ENCODE measurements at places on chromosomes 1 and 21.

GRCh38 chr1:198909973-198910372 is 271.1 kb downstream of the PTPRC start:
- no peak overlapping the region for H3K4me3 ChIP-seq
- no peak overlapping the region for H3K27ac ChIP-seq
- H3K27me3 ChIP-seq: no peaks in the 10 kb centered on the region
- DNase-seq: no peak
- no peaks in the 10 kb centered on the region for H3K4me1 ChIP-seq
- H3K36me3 ChIP-seq: no peaks in the 10 kb centered on the region

GRCh38 chr1:30325085-30325935 is 398.1 kb downstream of the MATN1 start:
- H3K27me3 ChIP-seq: peaks cover 96% of the 10 kb centered on the region
- no peak overlapping the region for H3K4me3 ChIP-seq
- no peaks in the 10 kb centered on the region for H3K36me3 ChIP-seq

DNA sequence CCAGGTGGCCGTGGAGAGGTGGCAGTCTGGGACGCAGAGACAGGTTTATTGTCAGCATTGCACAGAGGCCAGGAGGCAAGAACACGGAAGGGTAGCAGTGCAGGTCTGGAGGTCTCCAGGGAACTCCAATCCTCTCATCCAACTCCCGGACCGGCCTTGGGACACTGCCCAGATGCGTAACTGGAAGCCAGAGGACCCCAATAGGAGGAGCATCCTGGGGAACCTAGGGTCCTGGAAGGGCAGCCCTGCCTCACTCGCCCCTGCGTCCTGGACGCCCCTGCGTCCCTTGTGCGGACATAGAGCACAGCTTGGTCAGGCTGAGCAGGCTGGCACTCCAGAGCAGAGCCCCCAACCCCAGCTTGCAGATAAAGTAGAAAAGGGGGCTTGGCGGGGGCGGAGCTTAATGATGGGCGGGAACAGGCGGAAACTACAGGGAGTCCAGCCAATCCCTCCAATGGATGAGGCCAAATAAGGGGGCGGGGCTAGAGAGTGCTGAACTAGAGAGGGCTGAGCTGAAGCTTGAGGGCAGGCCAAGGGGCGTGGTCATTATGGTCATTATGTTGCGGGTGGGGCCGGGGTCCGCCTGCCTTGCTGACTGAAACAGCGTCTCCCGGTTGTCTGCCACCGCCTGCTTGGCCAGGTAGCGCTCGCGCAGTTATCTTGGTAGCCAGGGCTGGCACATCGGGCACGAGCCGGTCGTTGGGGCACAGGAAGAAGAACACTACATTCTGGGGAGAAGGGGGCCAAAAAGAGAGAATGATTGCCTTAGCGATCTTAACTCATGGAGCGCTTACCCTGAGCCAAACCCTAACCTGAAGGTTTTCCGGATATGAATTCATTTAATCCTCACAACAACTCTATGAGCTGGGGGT is 3.7 kb upstream of the ARHGEF19 start:
- no peak overlapping the region for H3K27ac ChIP-seq
- H3K4me3 ChIP-seq: peak overlapping the region; percentile 53
- DNase-seq: no peak
- H3K4me1 ChIP-seq: peaks cover 19% of the 10 kb centered on the region

DNA sequence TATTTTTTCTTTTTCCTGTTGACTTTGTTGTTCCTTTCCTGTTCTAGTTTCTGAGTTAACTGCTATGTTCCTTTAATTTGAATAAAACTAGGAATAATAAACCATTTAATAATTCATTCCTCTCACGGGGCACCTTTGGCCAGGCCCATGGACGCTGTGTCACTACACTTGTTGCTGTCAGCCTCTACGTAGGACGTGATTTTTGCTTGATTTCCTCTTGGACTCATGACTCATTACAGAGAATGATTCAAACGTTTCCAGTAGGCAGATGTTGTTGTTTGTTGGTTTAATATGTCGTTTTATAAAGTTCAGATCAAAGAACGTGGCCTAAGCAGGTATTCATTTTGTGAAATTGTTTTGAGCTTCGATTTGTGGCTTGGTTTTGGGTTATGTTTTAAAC is 9.1 kb upstream of the SLC19A1 start:
- no peaks in the 10 kb centered on the region for H3K36me3 ChIP-seq
- H3K27me3 ChIP-seq: peaks cover 46% of the 10 kb centered on the region
- no peak overlapping the region for H3K4me3 ChIP-seq
- H3K27ac ChIP-seq: no peak overlapping the region
- DNase-seq: no peak

DNA sequence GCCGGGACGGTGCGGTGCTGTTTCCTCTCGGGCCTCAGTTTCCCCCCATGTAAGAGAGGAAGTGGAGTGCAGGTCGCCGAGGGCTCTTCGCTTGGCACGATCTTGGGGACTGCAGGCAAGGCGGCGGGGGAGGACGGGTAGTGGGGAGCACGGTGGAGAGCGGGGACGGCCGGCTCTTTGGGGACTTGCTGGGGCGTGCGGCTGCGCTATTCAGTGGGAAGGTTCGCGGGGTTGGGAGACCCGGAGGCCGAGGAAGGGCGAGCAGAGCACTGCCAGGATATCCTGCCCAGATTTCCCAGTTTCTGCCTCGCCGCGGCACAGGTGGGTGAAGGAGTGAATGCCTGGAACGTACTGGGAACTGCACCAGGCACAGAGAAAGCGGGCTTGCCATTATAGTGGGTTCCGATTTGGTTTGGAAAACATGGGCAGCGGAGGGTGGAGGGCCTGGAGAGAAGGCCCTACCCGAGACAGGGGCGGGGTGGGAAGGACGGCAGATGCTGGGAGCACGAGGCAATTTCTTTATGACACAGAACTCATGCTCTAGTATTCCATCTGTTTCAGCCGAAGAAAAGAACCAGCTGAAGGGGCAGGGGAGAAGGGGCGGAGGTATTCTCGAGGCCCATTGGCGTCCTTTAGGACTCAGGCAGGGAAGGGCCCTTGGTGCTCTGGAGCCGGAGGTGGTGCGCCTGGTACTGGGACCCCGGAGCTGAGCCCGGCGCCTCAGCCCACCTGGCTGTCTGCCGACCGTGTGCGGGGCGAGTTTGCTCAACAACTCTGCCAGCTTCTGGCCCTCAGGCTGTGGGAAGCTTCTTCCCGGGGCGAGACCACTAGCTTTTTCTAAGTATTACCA is 960 bp downstream of the PCSK9 start:
- H3K27ac ChIP-seq: no peak overlapping the region
- no peaks in the 10 kb centered on the region for H3K4me1 ChIP-seq
- H3K36me3 ChIP-seq: no peaks in the 10 kb centered on the region
- DNase-seq: no peak

DNA sequence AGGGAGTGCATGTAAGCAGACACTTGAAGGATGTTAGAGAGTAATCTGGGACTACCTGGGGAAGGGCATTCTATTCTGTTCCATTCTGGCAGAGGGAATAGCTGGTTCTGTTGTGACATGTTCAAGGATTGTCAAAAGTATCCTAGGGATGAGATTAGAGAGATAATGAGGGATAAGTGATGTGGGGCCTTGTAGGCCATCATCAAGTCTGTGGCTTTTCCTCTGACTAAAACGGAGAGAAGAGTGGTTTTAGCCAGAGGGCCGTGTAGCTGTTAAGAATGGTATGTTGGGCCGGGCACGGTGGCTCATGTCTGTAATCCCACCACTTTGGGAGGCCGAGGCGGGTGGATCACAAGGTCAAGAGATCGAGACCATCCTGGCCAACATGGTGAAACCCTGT is 23.6 kb downstream of the TGFB2 start:
- no peaks in the 10 kb centered on the region for H3K27me3 ChIP-seq
- DNase-seq: no peak
- no peaks in the 10 kb centered on the region for H3K36me3 ChIP-seq
- no peak overlapping the region for H3K4me3 ChIP-seq
- H3K4me1 ChIP-seq: peaks cover 7% of the 10 kb centered on the region
- no peak overlapping the region for H3K27ac ChIP-seq

DNA sequence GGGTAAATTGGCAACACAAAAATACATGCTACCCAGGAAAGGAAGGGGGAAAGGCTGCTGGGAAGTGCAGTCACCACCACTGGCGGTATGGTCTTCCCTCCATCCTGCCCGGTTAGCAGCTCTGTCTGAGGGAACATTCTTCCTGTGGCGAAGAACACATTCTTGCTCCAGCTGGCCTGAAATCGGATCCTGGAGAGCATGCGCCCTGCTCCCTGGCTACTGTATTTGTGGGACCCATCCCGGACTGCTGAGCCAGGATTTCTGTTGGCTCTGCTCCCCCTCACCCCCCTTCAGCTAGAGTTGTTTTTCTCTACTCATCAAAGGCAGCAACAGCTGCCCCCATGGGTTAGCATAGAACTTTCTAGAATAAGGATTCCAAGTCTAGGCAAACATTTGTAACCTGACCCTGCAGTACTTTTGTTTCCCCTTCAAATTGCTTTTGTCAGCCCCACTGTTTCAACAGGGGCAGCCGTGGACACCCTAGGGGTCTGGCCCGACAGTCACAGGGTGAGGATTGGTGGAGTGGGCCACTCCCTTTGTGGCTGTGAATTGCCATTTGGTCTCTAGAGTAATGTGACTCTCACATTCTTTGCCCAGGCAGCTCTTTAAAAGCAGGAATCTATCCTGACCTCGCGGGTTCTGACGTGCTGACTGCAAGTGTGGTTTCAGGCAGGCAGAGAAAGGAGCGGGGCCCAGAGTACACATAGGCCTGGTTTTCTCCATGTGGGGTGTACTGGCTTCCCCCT is 157.7 kb downstream of the TOMM20 start:
- H3K36me3 ChIP-seq: no peaks in the 10 kb centered on the region
- H3K27me3 ChIP-seq: peaks cover 5% of the 10 kb centered on the region
- H3K4me1 ChIP-seq: no peaks in the 10 kb centered on the region
- no peak overlapping the region for H3K27ac ChIP-seq
- no peak overlapping the region for H3K4me3 ChIP-seq

DNA sequence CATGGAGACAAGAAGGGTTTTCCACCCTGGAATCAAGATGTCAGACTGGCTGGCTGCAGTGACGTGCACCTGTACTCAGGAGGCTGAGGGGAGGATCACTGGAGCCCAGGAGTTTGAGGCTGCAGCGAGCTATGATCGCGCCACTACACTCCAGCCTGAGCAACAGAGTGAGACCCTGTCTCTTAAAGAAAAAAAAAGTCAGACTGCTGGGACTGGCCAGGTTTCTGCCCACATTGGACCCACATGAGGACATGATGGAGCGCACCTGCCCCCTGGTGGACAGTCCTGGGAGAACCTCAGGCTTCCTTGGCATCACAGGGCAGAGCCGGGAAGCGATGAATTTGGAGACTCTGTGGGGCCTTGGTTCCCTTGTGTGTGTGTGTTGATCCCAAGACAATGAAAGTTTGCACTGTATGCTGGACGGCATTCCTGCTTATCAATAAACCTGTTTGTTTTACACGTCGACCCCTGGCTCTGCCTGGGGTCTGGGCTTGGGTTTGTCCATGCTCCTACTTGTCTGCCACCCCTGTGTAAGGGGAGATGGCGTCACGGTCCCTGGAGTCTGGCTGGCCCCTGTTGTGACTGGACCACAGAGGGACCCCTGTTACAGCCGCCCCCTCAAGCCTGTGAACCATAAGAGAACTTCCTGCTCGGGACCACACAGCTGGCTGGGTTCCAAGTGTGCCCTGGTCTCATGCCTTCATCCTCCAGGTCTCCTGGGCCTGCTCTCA is 20.9 kb upstream of the VPS13D start:
- no peak overlapping the region for H3K4me3 ChIP-seq
- peaks cover 12% of the 10 kb centered on the region for H3K27me3 ChIP-seq
- peaks cover 22% of the 10 kb centered on the region for H3K4me1 ChIP-seq
- peak; percentile 65 for DNase-seq

DNA sequence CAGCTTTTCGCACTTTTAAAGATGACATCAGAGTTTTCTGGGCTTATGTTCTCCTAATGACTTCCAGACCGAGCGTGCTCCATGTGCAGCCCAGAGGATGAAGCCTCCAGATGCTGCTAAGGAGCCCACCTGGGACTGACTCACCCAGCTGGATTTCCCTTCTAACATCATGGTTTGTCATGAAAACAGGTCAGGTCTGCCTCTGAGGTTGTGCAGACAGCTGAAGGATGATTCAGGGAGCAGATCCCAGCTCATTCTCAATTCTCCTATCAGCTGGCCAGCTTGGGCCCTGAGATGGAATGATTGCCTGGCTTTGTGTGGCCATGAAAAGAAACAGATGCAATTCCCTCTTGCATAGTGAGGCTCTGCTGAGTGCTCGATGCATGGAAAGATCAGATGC is 123.9 kb upstream of the DUSP10 start:
- H3K4me3 ChIP-seq: no peak overlapping the region
- H3K4me1 ChIP-seq: peaks cover 25% of the 10 kb centered on the region
- no peak for DNase-seq
- H3K36me3 ChIP-seq: no peaks in the 10 kb centered on the region

DNA sequence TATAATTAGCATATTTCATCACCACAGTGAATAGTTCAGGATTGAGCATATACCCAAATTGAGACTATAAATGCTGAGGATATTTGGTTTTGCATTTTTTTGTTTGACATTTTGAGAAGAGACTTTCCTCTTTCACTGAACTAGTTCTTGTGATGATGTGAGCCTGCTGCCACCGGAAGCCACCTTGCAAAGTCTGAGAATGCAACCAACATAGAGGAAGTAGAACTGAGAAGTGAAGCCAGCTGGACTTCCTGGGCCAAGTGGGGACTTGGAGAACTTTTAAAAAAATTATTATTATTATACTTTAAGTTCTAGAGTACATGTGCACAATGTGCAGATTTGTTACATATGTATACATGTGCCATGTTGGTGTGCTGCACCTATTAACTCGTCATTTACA is 102.3 kb downstream of the RPE65 start:
- H3K36me3 ChIP-seq: no peaks in the 10 kb centered on the region
- peak overlapping the region; percentile 56 for H3K27ac ChIP-seq
- H3K27me3 ChIP-seq: no peaks in the 10 kb centered on the region
- H3K4me3 ChIP-seq: no peak overlapping the region
- DNase-seq: peak; percentile 88

DNA sequence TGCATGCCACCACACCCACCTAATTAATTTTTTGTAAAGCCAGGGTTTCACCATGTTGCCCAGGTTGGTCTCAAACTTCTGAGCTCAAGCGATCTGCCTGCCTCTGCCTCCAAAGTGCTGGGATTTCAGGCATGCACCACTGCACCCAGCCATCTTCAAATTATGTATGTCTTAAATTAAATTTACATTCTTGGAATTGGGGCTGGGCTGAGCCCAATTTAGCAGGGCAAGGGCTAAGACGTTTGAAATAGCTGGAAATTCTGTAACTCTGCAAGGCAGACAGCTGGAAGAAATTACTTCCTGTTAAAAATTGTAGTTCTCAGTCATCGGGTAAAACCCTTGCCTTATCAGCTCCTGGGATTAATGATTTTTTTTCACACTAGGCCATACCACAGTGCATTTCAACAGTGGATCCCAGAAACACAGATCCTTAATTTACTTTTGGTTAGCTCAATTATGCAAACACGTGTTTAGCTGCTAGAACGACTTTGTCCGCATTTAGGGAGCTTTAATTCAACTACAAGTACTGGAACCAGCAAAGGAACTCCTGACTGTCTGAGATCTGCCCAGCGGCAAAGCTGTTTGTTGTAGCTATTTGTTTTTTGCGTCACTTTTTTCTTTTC is 83.3 kb downstream of the OLFML3 start:
- no peaks in the 10 kb centered on the region for H3K36me3 ChIP-seq
- no peak for DNase-seq
- no peaks in the 10 kb centered on the region for H3K4me1 ChIP-seq

- no peak for DNase-seq
- H3K27ac ChIP-seq: no peak overlapping the region
- no peak overlapping the region for H3K4me3 ChIP-seq
- no peaks in the 10 kb centered on the region for H3K36me3 ChIP-seq
- no peaks in the 10 kb centered on the region for H3K27me3 ChIP-seq
- H3K4me1 ChIP-seq: no peaks in the 10 kb centered on the region
Observed at GRCh38 chr1:53417074-53417511, 42.1 kb upstream of the DMRTB1 start.

Data from MM.1S (cell line).